Activated naive CD4-positive, alpha-beta T cell (primary cell): ENCODE measurements at places on chromosomes 3 and 15.

DNA sequence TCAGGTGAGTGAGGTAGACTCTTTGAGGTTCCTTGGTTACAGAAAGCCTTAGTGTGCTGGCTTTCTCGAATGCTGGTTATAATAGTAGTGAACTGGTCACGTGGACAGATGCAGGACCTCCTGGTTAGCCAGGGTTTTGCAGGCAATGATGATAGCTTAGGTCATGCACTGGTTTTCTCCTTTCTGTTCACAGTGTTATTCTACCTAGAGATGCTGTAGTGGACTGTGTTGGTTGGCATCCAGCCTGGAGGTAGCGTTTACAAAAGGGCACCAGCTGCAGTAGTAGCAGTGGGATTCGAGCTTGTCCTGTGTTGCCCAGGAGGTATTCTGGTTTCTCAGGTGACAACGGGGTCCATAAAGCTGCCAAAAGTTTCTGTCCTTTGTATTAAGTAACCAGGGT lies 27.0 kb downstream of the PCCB start:
- DNase-seq: no peak

DNA sequence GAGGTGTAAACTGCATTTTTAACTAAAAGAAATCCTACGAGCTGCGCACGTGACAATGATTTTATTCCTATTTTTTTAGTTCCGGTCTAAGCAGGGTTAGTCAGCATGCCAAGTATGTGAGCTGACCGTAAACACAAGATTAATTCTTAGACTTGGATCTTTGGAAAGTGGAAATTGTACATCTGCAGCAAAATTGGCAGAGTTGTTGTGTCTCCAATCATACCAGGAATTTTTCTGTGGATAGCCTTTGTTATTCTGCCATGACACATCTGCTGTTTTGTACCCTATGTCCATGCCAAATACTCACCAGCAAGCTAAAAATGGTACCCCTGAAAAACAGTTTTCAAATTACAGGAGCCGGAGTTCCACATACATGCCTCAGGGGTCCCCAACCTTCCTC lies 562.5 kb downstream of the UNC13C start:
- no peak for DNase-seq

DNA sequence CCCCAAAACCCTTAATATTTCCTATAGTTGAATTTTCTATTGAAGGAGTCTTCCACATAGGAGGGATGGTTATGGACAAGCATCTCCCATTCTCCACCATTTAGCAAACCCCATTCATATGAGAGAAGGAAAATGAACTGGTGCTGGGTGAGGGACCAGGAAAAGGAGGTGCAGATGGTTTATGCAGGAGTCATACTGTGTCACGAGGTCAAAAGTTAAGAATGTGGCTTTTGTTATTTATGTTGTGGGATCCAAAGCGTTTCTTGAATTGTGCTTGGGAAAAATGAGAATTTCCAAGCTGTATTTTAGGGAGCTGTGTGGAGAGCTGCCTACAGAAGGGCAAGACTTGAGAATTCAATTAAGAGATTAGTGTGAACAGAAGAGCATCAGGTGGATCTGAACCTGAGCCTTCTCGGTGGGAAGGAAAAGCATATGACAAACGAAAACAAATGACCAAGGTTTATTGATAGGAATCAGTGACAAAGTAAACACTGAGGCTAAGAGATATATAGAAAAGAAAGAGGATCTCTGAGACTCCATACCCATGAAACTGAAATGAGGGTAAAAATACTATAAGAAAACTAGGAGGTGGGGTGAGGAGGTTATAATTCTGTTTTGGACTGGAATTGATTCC lies 473.3 kb upstream of the NR2F2 start:
- DNase-seq: no peak

- no peak for DNase-seq
These were observed 32.3 kb upstream of the DUSP7 start for GRCh38 chr3:52088445-52089367.

- DNase-seq: no peak
These were observed 6.7 kb downstream of the PARP14 start for GRCh38 chr3:122687298-122687697.

GRCh38 chr3:156727519-156728205 lies 53.3 kb downstream of the TIPARP start:
- no peak for DNase-seq

- no peak for DNase-seq
These were observed 2.5 kb upstream of the C3orf38 start for GRCh38 chr3:88147261-88147660.

DNA sequence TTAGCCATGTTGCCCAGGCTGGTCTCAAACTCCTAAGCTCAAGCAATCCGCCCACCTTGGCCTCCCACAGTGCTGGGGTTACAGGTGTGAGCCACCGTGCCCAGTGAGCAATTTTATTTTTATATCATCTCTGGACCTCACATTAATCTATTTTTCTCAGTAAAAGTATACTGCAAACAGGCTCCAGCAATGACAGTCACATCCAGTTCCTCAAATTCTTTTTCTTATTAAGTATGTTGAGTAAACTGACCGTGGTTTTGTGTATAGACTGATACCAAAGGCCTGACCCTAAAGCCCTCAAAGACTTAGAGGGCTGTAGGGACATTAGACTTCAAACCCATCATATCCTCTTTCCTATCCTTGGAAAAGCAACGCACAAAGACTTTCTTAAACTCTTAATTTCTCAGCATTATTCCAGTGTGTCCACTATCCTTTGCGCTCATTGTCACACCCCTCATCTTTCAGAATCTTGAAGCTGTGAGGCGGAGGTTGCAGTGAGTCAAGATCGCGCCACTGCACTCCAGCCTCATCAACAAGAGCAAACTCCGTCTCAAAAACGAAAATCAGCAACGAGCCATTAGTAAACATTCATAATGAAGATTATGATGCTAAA lies 2.0 kb downstream of the NGLY1 start:
- DNase-seq: no peak
